ENCODE measurements at places on chromosomes 5 and 9.
A peak's percentile ranks its signal among the peaks of the same experiment; 100 is the strongest.

- no peak for DNase-seq
These were observed 4.7 kb upstream of the PPP1R26 start for GRCh38 chr9:135474915-135475314.

DNA sequence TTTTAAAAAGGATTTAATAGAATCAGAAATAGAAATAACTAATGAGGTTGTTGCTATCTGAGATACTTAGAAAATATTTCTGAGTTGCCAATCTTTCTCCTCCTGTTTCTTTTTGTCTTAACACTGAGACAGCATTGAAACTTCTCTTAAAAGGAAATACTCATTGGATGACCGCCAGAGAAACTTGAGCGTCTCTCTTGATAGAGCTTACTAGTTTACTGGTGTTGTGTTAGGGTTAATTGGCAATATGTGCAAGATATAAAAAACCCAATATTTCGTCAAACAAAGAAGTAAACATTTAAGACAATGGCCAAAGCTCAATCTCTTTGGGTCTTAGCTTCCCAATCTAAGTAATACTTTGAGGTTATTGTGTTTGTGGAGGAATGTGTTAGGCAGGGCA lies 176.4 kb upstream of the CHD1 start:
- no peak for DNase-seq

DNA sequence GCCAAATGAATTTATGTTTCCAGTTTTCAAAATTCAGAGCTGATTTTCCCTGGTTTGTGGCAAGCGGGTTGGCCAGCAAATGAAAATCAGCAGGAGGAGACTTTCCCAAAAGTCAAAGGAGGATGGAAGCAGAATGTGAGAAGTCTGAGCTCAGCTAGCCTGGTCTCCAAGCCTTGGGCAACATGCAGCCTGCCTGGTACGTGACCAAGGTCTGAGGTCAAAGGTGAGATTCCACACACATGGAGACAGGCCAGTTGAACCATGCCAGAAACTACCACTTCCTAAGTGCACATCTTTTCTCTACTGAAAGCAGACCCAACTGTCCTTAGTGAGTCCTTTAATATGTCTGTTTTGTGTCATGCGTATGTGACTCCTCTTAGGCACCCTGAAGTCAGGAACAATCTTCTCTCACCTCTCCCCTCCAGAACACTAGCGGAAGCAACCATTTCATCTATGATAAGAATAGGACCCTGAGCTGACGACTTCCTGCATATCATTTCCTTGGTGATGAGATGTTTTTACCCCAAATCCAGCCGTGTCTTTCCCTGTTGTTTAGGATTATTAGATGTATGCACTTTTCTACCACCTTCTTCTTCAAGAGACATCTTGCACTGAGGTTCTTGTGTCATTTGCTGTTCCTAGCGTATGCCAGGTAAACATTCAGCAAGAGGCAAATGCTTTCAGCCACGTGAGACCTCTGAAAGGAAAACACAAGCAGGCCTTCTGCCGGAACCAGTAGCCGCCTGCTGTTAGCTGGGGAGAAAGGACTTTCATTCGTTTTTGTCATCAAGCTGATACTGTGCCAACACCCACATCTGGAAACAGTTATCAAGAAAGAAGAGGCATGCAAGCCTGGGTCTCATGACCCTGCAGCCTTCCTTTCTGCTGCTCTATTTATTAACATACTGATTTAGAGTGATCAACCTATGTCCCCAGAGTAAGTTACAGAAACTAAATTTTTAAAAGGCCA lies 9.7 kb upstream of the TGFBI start:
- no peak for DNase-seq

DNA sequence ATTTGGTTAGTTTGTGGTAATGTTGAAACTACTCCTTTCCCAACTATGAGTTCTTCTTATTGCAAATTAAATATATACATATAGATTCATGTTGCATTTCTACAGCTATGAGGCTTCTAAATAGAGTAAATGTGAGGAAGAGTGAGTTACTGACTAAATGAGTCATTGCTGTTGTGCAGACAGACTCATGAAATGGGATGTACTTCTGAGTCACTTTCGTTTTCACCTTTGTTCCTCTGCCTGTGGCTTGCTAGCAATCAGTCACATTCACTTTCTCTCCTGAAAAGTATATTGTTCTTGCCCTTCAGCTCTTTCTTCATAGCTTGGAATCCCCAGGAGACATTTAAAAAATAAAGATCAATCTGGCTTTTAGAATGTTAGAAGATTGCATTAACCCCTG lies 295.5 kb upstream of the SMC2 start:
- no peak for DNase-seq

DNA sequence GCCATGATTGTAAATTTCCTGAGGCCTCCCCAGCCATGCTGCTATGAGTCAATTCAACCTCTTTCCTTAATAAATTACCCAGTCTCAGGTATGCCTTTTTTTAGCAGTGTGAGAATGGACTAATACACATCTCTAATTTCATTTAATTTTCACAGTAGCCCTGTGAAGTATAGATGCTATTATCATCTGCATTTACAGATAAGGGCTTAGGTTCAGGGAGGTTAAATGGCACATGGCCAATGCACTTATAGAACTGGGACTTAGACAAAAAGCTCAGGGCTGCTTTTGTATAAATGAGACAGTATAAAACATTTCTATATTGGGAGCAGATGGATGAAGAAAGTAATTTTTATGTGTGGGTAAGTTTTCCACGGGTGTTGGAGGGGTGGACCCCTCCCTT lies 62.9 kb upstream of the PANK3 start:
- no peak for DNase-seq

- DNase-seq = no peak
These were observed 7.5 kb upstream of the TOR2A start for GRCh38 chr9:127742435-127743088.

- no peak for DNase-seq
These were observed 3.7 kb upstream of the RAI14 start for GRCh38 chr5:34652466-34652865.

- DNase-seq = no peak
These were observed 9.6 kb downstream of the ROPN1L start for GRCh38 chr5:10451137-10451824.

DNA sequence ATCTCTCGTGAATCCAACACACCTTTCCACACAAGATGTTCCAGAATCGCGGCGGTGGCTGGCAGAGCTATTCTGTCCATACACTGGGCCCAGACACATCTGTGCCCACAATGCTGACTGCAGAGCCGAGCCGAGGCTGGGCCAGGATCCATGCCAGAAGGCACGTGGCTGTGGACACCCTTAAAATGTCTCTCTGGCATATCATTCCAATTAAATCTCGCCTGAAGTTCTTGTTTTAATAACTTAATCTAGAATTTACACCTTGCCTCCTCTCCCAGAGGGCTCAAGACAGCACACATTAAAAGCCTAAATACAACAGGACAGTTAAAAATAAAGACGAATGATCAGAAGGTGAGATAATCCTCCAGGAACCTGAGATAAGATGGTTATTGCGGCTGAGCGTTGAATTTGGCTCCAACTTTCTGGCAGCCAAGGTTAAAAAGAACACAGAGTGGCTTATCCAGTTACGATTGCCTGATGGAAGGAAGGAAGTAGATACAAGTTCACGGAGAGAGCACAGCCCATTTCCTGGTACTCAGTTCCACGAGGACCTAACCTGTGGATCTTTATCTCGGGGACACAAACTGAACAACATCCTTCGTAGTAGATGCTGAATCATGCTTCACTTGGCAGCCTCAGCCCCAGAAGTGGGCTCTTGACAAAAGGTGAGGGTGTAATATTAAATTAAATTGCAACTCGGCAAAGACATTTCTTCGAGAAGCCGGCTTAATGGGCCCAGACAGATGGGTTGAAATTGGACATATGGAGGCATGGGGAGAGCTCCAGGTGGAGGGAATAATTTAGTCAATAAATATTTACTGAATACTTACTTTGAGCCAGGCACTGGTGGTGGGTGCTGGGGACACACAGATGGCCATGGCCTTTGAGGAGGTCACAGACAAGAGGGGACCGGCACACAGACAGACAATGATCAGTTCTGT lies 86.0 kb upstream of the TBC1D2 start:
- DNase-seq = no peak

- peak; percentile 58 for DNase-seq
These were observed 34.6 kb downstream of the SPARC start for GRCh38 chr5:151651997-151652645.

Data from T-helper 1 cell (primary cell).